D721Med (cell line): ENCODE measurements at places on chromosomes 5 and 9.

GRCh38 chr9:123686829-123687192 is 243.1 kb downstream of the DENND1A start:
- no peak for DNase-seq

GRCh38 chr9:114487607-114488300 is 17.5 kb downstream of the WHRN start:
- peak; percentile 51 for DNase-seq

DNA sequence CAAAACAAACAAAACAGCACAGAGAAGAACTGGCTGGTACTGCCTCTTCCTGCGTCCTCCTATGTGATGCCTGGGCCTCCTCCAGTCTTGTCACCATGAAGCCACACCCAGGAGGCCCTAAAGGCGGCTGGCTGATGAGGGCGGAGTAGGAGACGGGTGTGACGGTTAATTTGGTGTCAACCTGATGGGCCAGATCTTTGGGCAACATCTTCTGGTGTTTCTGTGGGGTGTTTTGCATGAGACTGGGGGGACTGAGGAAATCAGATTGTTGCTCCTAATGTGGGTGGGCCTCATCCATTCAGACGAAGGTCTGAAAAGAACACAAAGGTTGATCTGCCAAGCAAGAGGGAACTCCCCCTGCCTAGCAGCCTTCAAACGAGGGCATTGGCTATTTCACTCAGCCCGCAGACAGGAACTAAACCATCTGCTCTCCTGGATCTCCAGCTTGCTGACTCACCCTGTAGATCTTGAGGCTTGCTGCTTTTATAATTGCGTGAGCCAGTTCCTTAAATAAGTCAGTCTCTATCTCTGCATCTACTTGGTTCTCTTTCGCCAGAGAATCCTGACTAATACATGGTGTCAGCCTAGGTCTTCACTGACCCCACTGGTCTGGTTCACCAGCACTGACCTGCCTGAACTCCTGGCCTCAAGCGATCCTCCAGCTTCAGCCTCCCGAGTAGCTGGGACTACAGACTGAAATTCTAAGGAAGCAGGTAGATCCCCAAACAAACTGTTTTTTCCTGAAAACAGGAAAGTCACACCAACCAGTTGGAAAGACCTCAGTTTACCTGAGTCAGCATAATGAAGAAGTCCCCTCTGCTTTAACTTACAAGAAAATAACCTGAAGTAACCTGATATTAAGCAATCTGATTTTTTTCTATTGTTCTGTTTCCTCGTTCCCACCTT is 12.8 kb upstream of the ZFP62 start:
- DNase-seq: no peak

GRCh38 chr5:112483704-112484103 is 64.6 kb upstream of the EPB41L4A start:
- DNase-seq: no peak

GRCh38 chr5:139641116-139642080 is 6.8 kb upstream of the CXXC5 start:
- no peak for DNase-seq
